Stimulated activated CD4-positive, alpha-beta T cell treated with anti-CD3 and anti-CD28 coated beads, Interleukin-15, amount 100 ng/mL, for 24 hours (primary cell): ENCODE measurements at places on chromosomes 7 and 10.
A peak's percentile ranks its signal among the peaks of the same experiment; 100 is the strongest.

DNA sequence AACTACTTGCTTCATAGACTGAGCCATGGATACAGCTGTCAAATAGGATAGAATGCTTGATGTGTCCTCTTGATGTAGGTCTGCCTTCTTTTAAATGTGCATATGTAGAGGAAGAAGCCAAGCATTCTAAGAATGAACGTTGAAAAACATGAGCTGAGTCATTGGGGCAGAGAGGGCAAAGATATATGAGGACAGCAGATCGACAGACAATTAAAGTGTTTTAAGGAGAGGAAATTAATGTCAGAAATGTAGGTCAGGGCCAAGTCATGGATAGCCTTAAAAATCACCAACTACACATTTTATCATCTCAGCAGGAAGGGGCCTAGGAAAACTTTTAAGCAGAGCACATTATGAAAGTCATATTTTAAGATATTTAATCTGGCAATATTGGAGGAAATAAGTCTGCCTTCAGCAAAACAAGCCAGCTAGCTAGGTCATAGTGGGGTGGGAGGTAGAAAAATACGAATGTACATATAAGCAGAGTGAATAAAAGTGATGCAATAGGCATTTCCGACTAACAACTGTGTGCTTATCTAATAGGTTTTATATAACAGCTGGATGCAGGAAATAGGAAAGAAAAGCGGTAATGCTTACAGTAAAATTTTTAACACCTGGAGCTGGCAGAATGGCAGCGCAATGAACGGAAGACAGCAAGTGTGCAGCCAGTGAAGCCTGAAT is 638.3 kb upstream of the TPK1 start:
- no peak for DNase-seq

GRCh38 chr7:30789334-30789711 is 18.1 kb downstream of the MINDY4 start:
- no peak for DNase-seq

GRCh38 chr10:63692220-63692896 is 171.2 kb downstream of the REEP3 start:
- no peak for DNase-seq

DNA sequence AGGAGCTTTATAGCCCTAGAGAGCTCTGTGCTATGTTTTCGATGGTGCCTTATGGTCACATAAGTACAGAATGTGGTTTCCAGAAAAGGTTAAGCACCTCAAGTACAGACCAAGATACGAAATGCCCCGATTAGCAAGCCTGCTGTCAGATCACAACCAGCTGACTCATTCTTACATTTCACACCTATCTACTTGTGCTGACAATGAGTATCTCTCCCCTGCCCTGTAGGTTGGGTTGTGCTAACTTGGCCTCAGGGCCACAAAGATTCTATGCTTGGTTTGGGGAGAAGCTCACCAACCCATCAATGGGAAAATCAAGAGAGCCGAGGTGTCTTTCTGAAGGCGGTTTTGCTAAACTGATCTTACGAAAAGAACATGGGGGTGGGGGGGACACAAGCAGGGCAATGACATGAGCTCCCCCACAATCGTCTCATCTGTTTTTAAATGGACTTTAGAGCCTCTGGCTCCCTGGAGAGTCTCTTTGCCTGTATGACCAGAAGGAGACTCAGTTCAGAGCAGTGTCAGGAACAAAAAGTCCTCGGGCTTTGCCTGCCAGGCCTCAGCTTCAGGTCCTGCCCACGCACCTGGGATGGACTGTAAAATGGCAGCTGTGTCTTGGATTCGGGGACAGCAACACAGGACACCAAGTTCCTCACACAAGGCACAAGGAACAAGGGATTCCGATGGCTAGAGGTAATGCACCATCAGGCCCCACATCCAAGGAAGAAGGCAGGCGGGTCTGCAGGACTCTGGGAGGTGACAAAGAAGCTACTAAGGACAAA is 55.1 kb downstream of the FAM53B start:
- peak; percentile 77 for DNase-seq

DNA sequence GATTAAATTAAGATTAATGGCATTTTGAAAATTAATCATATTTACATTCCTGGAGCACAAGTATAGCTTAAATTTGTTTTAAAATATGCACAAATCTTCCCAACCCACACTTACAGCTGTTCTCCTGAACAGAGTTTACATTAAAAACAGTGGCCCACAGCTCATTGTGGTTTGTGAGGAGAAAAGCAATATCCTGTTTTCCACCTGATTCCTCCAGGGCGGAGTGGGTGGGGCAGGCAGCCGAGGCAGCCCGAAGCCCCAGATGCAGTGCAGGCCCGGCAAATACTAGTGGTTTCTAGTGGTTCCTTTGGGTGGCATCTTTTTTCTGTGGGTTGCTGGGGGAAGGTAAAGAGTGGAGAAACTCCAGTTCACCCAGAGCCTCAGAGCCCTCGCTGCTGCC is 280.8 kb downstream of the ARHGAP12 start:
- DNase-seq: no peak

DNA sequence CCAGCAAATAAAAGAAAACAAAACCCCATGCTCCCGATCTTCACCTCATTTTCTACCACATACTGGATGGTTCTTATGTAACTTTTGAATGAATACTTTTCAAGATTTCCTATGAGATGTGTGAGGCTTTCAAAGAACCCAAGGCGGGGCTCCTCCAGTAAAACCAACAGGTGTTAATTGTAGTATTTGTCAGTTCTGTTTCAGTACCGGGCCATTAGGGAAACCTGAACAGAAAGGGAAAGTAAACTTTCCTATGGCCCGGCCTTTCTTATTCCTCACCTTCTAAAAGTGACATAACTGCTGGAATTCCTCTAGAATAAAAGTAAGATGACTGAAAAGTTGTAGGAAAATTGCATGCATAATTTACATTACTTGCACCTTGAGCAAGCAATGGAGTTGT is 672.9 kb downstream of the MAGI2 start:
- no peak for DNase-seq

DNA sequence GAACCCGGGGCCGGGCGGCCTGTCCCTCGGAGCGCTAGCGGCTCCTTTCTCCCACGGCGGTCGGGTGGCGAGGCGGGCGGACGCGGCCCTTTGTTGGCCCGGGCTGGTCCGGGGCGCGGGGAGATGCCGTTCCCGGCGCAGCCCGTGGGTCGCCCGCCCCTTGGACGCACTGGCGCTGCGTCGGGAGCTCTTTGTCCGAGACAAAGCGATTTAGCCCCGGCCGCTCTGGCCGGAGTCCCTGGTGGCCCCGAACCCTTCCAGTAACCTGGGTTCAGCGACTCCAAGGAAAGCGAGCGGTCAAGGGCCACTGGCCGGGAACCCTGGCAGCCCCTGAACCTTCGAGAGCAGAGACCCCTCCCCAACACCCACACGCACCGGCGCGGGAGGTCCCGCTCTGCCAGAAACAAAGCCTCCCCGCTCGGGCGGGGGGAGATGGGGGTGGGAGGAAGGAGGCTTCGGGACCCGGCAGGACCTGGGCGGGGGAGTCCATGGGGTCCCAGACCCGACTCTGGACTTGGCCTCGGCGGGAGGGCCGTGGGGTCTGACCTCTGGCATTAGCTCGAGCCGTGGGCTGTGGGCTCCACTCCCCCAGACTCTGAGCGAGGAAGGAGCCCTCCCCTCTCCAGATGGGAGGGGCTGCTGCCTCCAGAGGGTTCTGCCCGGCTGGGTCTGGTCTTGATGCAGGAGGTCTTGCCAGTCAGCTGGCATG is 836 bp downstream of the DPYSL4 start:
- DNase-seq: peak; percentile 23

DNA sequence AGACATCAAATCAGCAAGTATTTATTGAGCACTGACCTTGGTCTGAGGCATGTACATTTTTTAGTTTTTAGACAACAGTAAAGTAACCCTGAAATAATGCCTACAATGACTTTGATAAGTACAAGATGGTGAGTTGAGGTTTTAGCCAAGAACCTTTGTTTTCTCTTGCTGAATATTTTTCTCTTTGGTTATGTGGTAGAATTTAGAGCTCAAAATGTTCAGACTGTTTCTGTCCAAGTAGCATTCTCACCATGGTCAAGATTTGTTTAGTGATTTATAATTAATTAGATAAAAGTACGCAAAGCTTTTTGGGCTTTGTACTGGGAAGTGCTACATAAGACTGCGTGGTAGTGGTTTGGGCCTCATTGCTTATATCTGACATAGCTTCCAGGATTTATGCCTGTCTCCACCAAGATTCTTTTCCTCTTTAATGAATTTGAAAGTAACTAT is 102.4 kb downstream of the KAT6B start:
- DNase-seq: no peak

DNA sequence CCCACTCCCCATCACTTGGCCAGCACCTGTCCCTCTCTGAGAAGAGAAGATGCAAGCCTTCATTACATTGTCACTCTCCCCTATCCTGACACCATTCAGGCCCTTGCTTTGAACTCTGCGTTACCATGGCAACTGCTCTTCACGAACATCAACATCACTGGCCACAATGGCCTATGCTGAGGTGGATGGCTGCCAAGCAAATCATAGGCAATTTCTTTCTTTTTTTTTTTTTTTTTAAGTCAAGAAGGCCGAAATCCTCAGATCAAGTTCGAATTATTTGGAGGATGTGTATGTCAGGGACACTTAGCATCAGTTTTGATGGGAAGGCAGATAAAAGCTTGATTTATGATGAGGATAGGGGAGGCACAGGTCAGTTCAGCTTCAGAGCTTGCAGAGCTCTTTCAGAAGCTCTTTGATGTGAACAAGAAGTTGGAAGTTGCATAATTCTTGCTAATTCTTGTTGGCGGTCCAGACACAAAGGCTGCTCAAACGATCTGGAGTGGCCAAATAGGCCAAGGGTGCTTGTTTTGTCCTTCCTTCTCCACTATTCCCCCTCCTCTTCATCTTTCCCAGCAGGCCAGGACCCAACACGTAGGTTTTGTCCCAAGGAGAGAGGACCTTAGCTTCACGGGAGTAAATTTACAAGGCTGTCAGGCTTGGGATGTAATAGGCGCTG is 179.9 kb upstream of the NPVF start:
- DNase-seq: no peak

DNA sequence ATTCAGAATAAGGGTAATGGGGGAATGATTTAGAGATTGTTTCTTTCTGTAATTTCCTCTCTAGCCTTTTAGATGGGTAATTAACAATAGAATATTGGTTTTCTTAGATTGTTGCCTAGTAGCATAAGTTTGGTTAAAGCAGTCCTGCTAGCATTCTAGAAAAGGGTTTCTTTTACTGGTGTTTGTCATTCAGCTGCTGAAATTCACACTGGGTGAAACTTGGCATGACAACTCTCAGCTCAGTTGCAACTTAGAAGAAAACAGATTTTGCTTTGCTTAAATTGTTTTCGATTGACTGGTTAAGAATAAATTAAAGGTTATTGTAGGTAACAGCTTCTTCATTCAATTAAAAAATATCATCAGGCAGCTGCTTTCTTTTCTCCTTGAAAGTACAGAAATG is 25.1 kb upstream of the PDK4 start:
- DNase-seq: no peak

DNA sequence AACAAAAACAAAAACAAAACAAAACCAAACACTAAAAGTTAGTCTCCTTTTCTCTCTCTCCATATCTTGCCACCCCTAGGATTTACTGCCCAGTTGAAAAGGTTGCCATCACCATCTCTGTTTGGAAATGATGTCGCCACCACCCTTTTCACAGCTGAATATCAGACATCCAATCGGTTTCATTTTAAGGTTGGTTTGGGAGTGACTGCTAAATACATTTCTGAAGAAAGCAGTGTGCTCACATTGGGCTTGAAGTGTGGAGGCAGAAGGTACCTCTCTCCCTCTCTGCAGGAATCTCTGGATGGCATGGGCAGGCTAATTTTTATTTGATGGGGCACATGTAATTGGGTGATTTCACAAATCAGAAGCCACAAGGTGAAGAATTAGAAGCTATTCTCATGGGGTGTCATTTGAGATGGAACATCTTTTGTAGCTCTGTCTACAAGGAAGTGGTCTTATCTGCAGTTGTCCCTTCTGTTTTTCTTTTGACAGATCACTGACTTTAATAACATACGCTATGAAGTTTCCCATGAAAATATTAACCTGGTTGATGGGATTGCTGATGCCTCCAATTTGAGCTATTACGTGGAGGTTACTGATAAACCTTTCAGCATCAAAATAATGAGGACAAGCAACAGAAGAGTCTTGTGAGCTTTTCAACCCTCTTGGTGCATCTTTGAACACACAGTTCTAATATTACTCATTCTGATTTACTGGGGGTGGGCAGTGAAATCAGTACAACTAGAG is 20.1 kb downstream of the MGAM2 start:
- no peak for DNase-seq

DNA sequence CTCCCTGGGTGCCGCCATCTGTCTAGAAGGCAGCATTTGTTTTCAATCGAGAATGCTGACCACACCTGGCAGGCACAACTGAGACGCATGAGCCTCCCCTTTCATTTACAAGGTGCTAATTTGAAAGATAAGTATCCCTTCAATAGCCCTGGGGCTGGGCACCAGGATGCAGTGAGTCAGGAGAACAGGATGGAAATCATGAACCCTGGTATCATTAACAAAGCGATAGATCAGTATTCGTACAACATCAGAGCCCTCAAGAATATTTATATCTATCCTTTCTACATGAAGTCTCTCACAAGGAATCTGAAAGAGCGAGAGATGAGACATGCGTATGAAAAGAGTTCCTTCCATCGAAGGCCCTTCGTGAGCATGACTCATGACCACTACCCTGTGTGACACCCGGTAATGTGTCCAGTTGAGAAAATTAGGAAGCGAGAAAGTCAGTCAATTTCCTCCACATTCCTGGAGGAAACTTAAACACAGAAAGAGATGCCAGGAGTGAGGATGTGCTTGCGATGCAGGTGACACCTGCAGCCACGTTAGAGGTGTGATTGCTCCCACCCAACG is 123.1 kb upstream of the PITRM1 start:
- no peak for DNase-seq

DNA sequence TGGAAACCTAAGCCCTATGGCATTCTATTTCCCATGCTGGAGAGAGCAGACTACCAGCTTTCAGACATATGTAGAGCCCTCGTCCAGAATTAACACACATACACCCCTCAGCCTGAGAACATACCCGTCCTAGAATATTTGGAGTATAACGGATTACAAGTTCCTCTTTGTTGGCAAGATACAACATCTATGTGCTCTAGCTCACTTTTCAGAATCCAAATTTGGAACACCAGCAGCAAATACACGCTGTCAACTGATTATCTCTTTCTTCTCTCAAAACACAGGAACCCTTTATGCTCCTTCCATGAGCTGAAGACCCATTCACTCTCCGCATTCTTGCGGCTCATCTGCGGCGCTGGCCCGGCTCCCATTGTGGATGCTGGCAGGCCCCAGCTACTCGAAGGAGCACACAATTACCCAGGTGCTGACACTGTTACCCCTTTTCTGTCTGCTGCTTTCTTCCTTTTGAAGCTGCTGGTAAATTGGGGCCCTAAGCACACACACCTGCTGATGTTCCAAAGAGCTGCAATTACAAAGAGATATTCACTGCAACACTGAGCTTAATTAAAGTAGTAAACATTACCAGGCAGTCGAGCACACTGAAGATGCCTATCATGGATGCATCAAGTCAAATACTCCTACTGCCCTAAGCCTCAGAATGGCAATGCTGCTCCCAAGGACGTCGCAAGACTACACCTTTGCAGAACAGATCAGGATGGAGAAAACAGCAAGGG is 70.0 kb downstream of the VOPP1 start:
- DNase-seq: no peak
